Left renal pelvis (tissue), 4 donors: ENCODE measurements at places on chromosomes 6 and 20. TPM values are rescaled to one million over a fixed set of nuclear protein-coding genes. Genes with fewer than 3 reads are reported as not detected.

Gene LY6G6F
- polyA plus RNA-seq, result not detected

Gene NT5E
- polyA plus RNA-seq, result 5.1 TPM

Gene NHSL1
- polyA plus RNA-seq, result 8.3 TPM

Gene SEL1L2
- polyA plus RNA-seq, result not detected

Gene THBS2
- 8.0 TPM for polyA plus RNA-seq

Gene E2F1
- 11.2 TPM for polyA plus RNA-seq

Gene LSM2
- polyA plus RNA-seq, result 71.4 TPM

Gene SYNE1
- polyA plus RNA-seq, result 88.5 TPM

Gene ABHD16B
- polyA plus RNA-seq, result not detected
